ENCODE measurements at places on chromosomes 3 and 15.

- DNase-seq = no peak
Measured at GRCh38 chr3:13479332-13479581, 849 bp upstream of the HDAC11 start.

DNA sequence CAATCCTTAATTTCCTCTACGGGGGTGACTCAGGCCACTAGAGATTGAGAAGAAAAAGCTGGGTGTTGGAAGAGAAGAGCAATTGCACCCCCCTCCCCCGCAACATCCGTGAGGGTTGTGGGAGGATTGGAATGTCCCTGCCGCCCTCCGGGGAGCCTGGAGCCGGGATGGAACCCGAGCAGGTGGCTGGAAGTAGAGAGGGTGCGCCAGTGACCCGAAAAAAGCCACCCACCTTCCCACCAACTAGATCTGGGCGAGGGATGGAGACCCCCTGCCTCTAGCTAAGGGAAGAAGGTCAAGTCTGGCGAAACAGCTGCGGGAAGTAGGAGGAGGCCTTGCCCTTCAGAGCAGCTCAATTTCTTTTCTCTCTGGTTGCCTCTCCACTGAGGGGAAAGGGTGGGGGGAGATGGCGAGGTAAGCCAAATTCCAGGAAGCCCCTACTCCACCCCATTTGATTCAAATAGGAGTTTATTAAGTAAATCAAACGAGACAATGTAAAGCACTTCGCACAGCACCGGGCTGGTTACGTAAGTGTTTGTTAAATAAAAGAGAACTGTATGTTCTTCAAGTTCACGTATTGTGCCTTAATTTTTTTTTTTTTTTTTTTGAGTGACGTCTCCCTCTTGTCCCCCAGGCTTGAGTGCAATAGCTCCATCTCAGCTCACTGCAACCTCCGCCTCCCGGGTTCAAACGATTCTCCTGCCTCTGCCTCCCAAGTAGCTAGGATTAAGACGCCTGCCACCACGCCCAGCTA lies 1.1 kb upstream of the WWTR1 start:
- DNase-seq = no peak

GRCh38 chr3:184741798-184742675 lies 30.2 kb upstream of the MAGEF1 start:
- no peak for DNase-seq

GRCh38 chr3:142319094-142319493 lies 93.7 kb upstream of the GK5 start:
- no peak for DNase-seq
